Hippocampal formation (tissue), 2 donors: ENCODE measurements at places on chromosomes 2 and 18.

GRCh38 chr2:202758604-202759003, 113.0 kb downstream of the ICA1L start:
- no peak for DNase-seq

DNA sequence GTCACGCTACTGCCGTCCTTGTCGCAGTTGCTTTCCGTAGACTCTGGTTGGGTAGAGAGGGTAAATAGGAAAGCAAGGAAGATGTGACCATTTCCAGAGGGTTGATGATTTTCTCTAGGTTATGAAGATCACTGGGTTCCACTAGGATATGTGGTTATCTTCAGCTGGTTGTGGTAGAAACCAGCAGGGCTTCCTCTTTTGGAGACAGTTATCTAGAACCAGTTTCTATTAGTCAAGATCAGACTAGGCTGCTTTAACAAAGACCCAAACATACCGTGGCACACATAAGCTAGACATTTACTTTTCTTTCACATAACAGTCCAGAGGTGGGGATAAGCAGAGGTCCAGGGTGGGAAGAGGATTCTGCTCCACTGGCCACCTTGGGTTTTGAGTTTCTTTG, 59.6 kb downstream of the FASTKD2 start:
- no peak for DNase-seq

DNA sequence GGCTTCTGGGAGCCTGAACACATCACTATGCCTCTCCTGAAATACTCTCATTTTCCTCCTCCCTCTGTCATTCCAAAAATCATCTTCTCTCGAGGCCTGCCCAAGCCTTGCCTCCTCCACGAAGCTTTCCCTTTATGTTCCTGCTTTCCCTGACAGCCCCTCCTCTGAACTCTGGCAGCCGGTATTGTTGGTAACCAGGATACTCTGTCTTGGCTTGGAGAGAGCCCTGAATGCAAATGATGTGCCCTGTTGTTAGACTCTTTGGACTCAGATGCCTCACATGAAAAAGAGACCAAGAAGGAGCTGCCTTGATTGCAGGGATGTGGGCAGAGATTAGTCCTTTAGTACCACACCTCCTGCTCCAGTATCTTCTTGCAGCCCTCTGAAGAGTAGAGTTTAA, 138.5 kb upstream of the DLX2 start:
- DNase-seq: peak; percentile 41

- no peak for DNase-seq
These were observed 61.0 kb downstream of the CIB4 start for GRCh38 chr2:26580151-26580550.

GRCh38 chr2:239762106-239762505, 263.0 kb downstream of the NDUFA10 start:
- DNase-seq: no peak

DNA sequence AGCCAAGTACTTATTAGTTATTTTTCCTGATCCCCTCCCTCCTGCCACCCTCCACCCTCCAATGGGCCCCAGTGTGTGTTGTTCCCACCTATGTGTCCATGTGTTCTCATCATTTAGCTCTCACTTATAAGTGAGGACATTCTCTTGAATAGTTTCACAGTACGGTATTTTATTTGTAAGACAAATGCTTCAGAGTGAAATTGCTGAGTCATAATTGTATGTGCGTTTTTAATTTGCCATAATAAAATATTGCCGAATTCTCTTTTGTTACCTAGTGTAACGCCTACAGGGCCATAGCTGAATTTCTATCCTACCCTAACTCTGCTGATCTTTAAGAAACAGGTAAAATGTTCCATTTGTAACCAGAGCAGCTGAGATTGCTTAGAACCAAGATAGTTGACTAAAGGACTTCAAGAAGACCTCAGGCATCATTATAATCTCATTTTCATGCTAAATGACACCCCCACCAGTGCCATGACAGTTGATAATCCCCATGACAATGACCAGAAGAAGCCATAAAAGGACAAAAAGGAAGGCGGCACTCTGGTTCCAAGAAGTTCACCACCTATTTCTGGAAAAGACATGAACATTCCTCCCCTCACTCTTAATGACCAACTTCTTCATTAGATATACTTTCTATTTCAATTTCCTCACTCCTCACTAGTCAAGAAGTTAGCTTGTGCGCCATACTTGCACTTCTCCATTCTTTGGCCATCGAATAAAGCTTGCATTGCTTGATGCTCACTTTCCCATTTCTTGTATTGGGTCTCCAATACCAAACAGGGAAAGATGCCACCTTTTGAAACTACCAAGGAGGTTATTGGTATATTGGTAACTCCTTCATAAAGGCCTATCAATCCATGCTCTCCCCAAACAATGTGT, 18.4 kb downstream of the SCN9A start:
- no peak for DNase-seq

- no peak for DNase-seq
These were observed 155.4 kb downstream of the STK39 start for GRCh38 chr2:168091986-168092385.

- DNase-seq: no peak
These were observed 70.4 kb upstream of the DNER start for GRCh38 chr2:229784791-229785190.

GRCh38 chr18:75773618-75774017, 346.1 kb upstream of the SMIM21 start:
- no peak for DNase-seq

GRCh38 chr2:18771212-18771611, 181.8 kb upstream of the NT5C1B start:
- no peak for DNase-seq

- no peak for DNase-seq
These were observed at the start of gene PAX8 for GRCh38 chr2:113278742-113279139. Gene PAX8, minus strand, starts transcription at chr2:113278921. Its CDS starts 527 bp downstream, at chr2:113278394.
